ENCODE measurements at places on chromosomes 4 and X.
A peak's percentile ranks its signal among the peaks of the same experiment; 100 is the strongest.

DNA sequence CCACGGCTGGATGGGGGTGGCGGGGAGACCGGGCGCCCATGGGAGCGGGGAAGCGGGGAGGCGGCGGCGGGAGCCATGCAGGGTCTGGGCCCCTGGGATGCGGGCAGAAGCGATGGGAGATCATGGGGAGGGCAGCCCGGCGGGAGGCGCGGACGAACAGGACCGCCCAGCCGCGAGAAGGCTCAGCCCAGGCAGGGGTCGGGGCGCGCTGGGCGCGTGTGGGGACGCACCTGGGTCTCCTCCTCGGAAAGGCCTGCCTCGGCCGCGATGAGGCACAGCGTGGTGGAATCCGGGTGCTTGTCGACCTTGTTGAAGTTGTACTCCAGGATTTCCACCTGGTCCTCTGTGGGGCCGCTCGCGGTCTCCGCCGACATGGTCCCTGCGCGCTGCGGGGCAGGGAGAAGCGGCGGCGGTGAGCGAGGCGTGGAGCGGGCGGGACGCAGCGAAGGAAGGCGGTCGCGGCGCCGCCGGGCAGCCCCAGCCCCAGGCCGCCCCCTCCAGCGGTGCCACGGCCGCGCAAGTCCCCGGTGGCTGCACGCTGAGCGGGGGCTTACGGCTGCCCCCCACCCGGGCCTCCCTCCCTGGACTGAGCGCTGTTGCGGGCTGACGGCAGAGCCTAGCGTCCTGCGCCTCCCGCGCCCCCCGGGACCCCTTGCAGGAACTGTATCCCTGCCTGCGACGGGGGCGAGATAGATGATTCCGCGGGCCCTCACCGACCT, 25.3 kb downstream of the HOPX start:
- no peak for DNase-seq

DNA sequence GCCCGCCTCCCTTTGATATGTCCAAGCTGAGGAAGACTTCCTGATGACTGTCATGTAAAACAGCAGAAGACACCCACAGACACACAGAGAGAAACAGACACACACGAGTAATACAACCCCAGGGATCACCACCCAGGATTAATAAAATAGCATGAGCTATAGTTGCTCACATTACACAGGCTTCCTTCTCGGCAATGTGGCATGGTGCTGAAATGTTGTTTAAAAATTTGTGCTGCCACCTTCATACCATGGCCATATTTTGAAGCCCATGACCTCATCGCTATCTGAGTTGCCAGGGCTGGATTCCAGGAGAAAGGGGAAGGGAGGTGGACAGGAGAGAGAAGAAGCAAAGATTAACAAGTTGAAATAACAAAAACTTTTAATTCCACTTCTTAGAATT, 111.7 kb downstream of the SYNPO2 start:
- no peak for DNase-seq

- DNase-seq, result no peak
Observed at GRCh38 chrX:70554523-70554922, 109.9 kb downstream of the DLG3 start.

- DNase-seq, result no peak
Observed at GRCh38 chr4:86957215-86957614, 22.4 kb downstream of the AFF1 start.

DNA sequence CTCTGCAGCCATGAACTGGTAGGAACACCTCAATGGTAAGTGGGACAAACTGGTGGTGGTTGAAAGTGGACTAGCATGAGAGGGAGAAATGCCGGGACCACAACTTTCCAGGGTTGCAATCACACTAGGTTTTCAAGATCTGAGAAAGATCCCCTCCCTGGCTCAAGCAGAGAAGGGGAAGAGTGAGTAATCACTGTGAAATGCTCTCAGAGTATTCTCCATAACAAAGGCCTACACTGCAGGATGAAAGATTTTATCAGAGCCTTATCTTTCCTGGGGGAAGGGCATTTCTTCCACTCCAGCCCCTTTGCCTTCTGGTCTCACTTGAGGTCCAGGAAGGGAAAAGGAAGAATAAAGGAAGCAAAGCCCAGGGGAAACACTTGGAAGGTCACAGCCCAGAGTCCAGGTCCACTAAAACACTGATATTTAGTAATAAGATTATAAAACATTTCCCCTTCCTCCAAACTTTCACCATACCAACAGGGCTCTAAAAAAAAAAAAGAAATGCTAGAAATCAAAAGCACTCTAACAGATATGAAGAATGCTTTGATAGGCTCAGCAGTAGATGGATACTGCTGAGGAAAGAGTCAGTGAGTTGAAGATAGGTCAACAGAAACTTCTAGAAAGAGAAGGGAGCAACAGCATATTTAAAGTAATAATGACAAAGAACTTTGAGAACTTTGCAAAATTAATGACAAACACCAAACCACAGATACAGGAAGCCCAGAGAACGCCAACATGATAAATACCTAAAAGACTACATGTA, 95.9 kb downstream of the WDFY3 start:
- DNase-seq, result no peak

GRCh38 chr4:112253382-112254000, 21.9 kb downstream of the AP1AR start:
- DNase-seq, result no peak

- no peak for DNase-seq
Observed at GRCh38 chr4:183106839-183107238, 7.8 kb downstream of the WWC2 start.

DNA sequence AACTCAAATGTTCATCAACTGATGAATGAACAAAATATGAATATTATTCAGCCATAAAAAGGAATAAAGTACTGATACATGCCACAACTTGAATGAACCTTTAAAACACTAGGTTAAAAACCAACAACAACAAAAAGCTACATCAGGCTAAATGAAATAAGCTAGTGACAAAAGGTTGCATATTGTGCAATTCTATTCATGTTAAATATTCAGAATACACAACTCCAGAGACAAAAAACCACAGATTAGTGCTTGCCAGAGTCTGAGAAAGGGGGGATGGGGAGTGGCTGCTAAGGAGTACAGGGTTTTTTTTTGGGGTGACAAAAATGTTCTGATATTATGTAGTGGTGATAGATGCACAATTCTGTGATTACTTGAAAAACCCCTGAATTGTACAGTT, 58.5 kb downstream of the HAUS3 start:
- DNase-seq, result no peak

DNA sequence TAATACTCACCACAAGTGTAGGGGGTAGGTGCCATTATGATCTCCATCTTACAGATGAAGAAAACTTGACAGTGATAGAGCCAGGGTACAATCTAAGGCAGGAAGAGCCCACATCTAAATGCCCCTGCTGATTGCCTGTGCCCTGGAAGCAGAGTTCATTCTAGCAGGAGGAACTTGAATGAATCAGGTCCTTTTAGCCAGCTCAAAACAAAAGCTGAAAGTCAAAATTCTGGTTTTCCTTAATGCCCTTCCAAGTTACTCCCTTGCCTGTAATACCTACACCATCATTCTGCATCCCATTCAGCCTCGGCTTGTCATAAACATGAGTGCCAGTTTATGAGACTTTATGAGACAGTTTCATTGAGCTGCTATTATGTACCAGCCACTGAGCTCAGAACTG, 89.6 kb downstream of the SCD5 start:
- DNase-seq, result no peak

DNA sequence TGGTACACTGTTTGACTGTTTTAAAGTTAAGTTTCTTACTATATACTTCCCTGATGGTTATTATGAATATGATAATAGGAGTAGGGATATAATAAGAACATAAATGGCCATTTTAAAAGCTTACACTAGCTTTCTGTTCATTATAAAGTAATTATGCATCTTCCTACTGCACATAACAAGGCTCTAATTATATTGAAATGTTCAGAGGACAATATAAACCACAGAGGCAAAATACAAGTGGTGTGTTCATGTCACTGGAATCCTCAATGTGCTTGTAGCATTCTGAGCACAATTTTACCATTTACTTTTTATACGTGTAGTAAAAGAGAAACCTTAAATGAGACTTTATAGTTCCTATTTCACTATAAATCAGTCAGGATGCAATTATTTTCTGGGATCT, 268.3 kb downstream of the TMA16 start:
- DNase-seq, result no peak

DNA sequence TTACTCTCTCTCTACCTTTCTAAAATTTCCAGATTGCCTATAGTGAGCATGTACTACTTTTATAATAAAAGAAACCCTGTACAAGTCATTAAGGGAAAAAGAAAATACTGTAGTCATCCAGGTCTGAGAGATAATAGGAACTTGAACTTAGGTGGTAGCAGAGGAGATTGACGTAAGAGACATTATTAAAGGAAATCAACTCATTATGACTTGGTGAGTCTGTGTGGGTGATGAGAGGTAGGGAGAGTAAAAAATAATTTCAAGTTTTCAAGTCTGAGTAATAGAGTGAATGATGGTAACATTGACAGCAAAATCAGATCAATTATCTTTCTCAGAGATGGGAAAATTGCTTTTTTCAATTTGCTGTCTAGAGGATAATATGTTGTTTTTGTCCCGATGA, 44.0 kb upstream of the ZCCHC12 start:
- no peak for DNase-seq

DNA sequence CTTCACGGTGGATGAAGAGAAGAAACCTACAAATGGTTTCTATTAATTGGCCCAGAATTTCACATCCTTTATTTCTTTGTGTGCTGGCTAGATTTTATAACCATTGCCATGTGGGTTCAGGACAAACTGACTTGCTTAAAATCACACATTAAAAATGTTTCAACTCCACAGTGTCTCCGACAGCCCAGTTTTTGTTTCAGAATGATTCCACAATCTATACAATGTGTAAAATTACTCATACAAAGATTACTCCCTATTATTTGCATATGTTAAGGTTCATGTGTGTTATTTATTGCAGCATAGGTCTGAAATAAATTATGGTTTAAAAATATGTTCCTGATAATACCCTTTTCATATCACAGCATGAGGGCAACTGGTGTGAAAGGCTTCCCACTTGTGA, 20.6 kb downstream of the DCHS2 start:
- no peak for DNase-seq

DNA sequence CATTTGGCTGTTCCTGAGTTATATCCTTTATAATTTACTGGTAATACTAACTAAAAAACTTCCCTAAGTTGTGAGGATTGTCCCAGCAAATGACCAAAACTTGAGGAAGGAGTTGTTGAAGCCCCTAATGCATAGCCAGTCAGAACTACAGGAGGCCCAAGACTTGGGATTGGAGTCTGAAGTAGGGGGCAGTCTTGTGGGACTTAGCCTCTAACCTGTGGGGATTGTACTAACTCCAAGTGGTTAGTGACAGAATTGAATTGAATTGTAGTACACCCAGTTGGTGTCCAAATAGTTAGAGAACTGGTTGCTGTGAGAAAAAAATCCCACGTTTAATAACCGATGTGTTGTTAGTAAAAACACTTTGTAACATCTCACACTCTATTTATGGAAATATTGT, 1506.3 kb downstream of the ADGRL3 start:
- no peak for DNase-seq

GRCh38 chrX:66988331-66988730, 349.5 kb upstream of the EDA2R start:
- DNase-seq, result no peak

DNA sequence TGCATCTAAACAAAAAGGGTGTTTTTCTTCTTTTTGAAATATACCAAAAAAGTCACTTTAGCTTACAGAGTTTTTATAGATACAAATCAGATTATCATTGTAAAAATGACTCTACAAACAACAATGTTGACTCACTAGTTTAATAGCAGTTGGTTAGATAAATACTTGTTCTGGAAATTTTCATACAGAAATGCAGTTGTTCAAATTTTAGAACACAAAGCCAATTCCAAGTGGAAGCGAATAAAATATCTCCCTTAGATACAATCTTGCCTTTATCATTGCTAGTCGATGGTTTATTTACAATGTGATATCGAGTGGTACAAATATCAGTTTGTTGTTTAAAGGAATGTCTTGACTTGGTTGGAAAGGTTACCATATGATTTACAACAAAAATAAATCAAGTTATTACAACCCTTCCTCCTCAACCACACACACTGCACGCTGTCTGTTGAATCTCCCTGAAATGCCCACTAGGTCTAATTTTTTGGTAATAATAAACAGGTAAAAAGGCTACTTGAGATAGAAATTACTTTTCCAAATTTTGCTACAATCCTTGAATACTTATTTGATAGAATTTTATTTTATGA, 114.8 kb downstream of the CDS1 start:
- no peak for DNase-seq

DNA sequence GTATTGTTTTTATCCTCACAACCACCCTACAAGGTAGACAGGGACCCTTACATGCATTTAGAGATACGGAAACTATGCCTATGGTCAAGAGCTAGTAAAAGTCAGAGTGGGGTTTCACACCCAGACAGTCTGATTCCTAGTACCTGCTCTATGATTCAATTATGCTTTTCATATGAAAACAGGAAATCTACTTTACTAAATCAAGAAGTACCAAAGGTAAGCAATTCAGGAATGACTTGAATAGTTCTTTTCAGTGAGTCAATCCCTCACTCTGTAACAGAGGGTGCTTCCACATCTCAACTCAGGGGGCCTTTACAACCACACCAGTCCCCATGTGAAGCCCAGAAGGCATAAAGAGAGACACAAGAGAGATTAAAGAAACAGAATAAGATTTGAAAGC, 191.4 kb downstream of the PPP3CA start:
- DNase-seq, result no peak

- no peak for DNase-seq
Observed at GRCh38 chr4:153468587-153468986, 2.4 kb downstream of the TMEM131L start.

GRCh38 chr4:33626221-33626620, 2618.1 kb downstream of the ARAP2 start:
- peak; percentile 32 for DNase-seq

- DNase-seq, result no peak
Observed at GRCh38 chrX:16643176-16643575, 6.8 kb upstream of the S100G start.

- DNase-seq, result no peak
Observed at GRCh38 chr4:165288226-165288625, 39.2 kb upstream of the MSMO1 start.

GRCh38 chrX:131975851-131976250, 47.3 kb upstream of the STK26 start:
- DNase-seq, result no peak

- DNase-seq, result no peak
Observed at GRCh38 chr4:188408244-188409030, 269.2 kb downstream of the TRIML1 start.

DNA sequence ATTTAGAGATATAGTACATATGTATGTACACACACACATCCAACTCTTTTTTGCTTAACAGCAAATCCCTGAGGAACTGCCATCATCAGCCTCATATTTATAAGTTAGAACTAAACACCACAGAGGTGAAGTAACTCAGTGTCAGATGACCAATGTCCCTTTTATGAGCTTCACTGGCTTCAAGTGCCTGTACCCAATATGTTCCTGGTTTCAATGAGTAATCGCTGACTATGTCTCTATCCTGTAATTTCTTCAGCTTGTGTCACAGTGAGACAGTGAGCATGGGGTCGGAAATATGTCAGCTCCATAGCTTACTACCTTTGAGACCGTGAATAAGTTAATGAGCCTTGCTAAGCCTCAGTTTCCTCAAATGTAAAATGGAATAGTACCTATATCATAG, 136.2 kb upstream of the RASGEF1B start:
- DNase-seq, result no peak

- no peak for DNase-seq
Observed at GRCh38 chr4:182973511-182973911, 56.3 kb upstream of the DCTD start.

Measured in NCI-H446 treated with DMSO at 0.1 percent for 48 hours (cell line).